ENCODE measurements at places on chromosomes 16 and 17.

- no peak overlapping the region for H3K27ac ChIP-seq
- H3K4me1 ChIP-seq, result no peaks in the 10 kb centered on the region
- no peaks in the 10 kb centered on the region for H3K27me3 ChIP-seq
- no peak overlapping the region for H3K4me3 ChIP-seq
- peaks cover 10% of the 10 kb centered on the region for H3K36me3 ChIP-seq
- DNase-seq, result no peak
These were observed 37.9 kb upstream of the ABCA9 start for GRCh38 chr17:69098625-69099024.

- no peaks in the 10 kb centered on the region for H3K27me3 ChIP-seq
- H3K27ac ChIP-seq, result no peak overlapping the region
- no peak for DNase-seq
- H3K4me3 ChIP-seq, result no peak overlapping the region
These were observed 479.0 kb upstream of the SALL1 start for GRCh38 chr16:51630076-51630475.

DNA sequence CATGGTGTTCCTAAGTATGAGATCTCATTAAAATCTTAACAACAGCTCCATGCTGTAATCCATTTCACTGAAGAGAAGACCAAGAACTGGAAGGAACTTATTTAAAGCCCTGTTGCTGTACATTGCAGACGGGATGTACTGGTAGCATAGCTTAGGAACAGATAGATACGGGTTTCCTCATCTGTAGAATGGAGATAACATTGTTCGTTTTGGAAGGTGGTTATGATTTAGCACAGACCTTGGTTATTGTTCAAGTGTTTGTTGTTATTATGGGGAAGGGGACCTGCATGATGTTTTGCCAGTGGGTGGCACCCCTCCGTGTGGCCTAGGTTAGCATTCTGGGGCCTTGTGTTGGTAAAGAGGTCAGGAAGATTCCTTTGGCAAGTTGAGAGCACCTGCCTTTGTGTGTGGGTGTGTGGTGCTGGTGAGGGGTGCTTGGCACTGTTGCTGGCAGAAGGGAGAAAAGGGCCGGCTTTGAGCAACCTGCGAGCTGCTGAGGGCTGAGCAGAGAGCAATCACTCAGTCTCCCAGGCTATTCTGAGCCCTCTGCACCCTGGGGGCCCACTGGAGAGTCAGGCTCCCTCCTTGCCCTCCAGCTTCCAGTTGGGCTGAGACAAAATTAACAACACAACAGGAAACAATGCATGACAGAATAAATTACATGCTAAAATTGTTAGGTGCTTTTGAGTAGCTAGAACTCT, 2.3 kb downstream of the TAOK2 start:
- peaks cover 44% of the 10 kb centered on the region for H3K4me1 ChIP-seq
- no peak for DNase-seq

DNA sequence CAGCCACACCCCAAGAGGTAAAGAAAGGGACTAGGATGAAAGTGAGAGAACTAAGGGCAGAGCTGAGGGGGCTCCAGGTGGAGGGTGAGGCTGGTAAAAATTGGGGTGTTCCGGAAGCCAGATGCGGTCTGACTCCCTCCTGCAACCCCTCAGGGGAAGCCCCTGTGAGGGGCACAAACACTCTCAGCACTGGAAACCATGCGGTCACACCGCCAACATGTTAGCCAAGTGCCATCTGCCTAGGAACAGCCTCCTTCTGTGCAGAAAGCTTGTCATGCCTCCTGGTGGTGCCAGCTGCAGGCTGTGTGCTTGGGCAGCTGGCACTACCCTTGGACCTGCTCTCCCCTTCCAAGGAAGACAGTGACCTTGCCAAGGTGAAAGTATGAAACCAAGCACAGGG, 83.5 kb upstream of the RPL38 start:
- no peaks in the 10 kb centered on the region for H3K36me3 ChIP-seq
- H3K27me3 ChIP-seq, result no peaks in the 10 kb centered on the region
- no peak for DNase-seq
- H3K4me3 ChIP-seq, result no peak overlapping the region
- no peak overlapping the region for H3K27ac ChIP-seq

DNA sequence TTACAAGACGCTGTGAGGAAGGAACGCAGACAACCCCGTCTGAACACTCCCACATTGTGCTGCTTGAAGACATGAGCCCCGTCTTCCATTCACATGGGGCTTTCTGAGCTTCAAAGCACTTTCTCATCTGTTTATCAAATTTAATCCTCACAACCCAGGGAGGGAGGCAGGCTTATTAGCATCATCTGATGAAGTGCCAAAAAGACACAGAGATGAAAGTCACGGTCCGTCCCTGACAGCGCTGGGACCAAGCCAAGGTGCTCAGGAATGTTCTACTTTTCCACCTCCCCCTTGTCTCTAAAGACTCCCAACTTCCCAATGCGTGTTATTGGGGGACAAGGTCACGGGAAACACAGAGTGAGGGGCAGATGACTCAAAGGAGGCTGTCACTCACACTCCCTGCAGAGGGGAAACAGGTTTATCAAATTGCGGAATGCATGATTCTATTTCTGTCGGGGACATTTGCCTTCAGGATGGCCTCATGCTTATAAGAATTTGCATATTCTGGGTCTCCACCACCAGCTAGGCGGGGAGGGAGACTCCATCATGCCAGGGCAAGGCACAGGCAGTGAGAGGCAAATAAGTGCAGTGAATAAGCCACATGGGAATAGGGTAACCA, 10.7 kb downstream of the XYLT1 start:
- H3K36me3 ChIP-seq, result no peaks in the 10 kb centered on the region
- H3K27me3 ChIP-seq, result no peaks in the 10 kb centered on the region
- no peak overlapping the region for H3K27ac ChIP-seq
- H3K4me3 ChIP-seq, result no peak overlapping the region

- no peaks in the 10 kb centered on the region for H3K27me3 ChIP-seq
- H3K4me1 ChIP-seq, result no peaks in the 10 kb centered on the region
- no peaks in the 10 kb centered on the region for H3K36me3 ChIP-seq
- DNase-seq, result no peak
- no peak overlapping the region for H3K27ac ChIP-seq
- no peak overlapping the region for H3K4me3 ChIP-seq
These were observed 226.4 kb upstream of the MON1B start for GRCh38 chr16:76964464-76965154.

- peaks cover 44% of the 10 kb centered on the region for H3K36me3 ChIP-seq
- peaks cover 31% of the 10 kb centered on the region for H3K4me1 ChIP-seq
- H3K27ac ChIP-seq, result peak overlapping the region; percentile 38
- no peak for DNase-seq
These were observed 8.2 kb upstream of the C16orf95 start for GRCh38 chr16:87325423-87325858.

DNA sequence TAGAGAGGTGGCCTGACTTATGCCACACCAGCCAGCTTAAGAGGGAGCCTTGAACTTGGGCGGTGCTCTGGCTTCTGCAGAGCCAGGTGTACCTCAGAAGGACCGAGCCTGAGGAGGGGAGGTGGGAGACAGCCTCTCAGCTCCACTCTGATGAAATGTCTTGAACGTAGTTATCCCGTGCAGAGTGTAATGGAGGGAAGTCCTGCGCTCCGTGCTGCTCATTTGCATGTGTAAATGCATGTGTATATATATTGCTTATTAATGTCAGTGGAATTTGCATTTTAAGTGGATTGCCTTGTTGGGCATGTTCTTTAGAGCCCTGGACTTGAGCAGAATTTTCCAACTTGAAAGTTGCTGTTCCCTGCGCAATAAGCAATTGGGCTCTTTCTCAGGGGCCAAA, 264.9 kb upstream of the SDK2 start:
- H3K4me3 ChIP-seq, result no peak overlapping the region
- H3K36me3 ChIP-seq, result no peaks in the 10 kb centered on the region
- no peaks in the 10 kb centered on the region for H3K27me3 ChIP-seq

DNA sequence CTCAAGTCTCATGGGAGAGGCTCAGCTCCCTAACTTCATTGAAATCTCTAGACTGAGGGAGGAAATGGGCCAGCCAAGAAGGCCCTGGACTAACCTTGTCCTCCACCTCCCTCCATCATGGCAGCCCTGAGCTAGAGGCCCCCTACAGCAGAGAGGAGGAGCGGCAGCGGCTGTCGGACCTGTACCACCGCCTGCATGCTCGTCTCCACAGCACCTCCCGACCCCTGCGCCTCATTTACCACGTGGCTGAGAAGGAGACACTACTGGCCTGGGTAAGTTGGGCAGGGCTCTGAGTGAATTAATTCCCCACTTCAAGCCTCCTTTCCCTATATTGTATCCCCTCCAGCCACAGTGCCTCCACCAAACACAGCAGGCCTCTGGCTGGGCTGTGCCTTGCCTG, 3.8 kb upstream of the SYCE1L start:
- DNase-seq, result no peak
- H3K36me3 ChIP-seq, result peaks cover 33% of the 10 kb centered on the region
- peaks cover 25% of the 10 kb centered on the region for H3K4me1 ChIP-seq
- no peak overlapping the region for H3K4me3 ChIP-seq

GRCh38 chr16:87410530-87410929, 18.4 kb downstream of the MAP1LC3B start:
- DNase-seq, result no peak
- H3K4me1 ChIP-seq, result no peaks in the 10 kb centered on the region
- H3K27ac ChIP-seq, result no peak overlapping the region
- H3K36me3 ChIP-seq, result peaks cover 84% of the 10 kb centered on the region
- no peak overlapping the region for H3K4me3 ChIP-seq
